ENCODE measurements at places on chromosomes 7 and 10. TPM values are rescaled to one million over a fixed set of nuclear protein-coding genes. Genes with fewer than 3 reads are reported as not detected.

DNA sequence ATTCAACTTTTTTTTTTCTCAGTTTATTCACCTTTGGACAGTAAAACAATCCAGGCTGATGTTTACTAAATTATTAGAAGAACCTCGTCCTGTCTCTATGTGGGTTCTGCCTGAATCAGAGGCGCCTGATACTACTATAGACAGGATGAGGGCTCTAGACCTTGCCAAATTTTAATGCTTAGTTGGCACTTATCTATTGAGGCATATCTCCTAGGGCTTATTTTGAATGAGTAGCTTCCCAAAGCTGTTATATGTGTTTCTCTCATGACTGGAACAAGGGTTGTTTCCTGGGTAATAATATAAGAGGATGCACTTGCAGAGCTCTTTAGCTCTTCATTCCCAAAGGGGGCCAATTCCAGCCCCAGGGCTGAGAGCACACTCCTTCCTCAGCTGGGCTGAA, 23.6 kb downstream of the HECW1 start:
- DNase-seq: no peak

DNA sequence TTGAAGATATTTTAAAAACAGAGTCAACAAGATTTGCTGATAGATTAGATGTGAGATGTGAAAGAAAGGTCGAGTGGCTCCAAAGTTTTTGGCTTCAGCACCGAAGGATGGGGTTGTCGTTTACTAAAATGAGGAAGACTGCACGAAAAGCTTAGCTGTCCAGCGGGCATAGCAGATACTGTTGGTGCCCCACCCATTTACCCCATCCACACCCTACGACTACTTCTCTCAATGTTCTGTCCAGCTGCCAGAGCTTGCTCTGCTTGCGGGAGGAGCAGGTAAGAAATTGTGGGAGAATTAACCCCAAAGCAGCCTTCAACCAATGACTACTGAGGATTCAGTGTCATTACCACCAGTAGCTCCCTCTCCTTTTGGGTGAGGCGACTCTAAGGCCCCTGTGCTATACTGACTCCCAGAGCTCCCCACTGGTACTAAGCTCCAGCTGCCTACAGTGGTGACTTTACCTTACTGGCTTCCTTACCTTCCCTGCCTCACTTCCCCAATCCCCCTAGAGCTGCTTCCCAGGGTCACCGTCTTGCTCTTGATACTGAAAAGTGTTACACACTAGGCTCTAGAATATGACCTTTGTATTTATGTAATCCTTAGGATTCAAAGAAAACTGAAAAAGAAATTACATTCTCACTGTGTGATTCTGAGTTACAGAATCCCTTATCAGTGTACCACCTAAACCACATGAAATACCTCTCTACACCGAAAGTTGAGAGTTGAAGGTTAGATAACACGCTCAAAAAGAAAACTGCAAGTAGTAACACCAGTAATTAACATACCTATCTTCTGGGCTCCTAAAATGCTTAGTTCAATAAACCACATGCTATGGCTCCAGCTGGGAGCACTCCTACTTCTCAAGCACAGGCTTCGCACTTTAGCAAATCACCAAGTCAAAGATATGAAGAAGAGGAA, 22.3 kb downstream of the CACUL1 start:
- DNase-seq: no peak

GRCh38 chr10:46017733-46018132, 12.7 kb downstream of the NCOA4 start:
- no peak for DNase-seq

DNA sequence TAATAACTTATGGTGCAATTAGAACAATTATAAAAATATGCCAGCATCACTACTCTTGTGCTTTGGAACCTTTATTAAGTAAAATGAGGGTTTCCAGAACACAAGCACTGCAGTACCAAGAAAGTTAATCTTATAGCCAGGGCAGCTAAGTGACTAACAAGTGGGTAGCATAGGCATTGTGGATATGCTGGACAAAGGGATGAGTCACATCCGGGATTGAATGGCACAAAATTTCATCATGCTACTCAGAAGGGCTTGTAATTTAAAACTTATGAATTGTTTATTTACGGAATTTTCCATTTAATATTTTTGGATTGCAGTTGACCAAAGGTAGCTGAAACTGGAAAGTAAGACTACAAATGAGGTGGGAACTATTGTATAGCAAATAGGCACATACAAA, 250.6 kb downstream of the C7orf25 start:
- DNase-seq: no peak

The EPDR1 gene
- 22.1 TPM for polyA plus RNA-seq

The TRIM74 gene
- polyA plus RNA-seq: 2.5 TPM

Data from left lung (tissue), 14 donors.